ENCODE measurements at places on chromosomes 7 and 10.

DNA sequence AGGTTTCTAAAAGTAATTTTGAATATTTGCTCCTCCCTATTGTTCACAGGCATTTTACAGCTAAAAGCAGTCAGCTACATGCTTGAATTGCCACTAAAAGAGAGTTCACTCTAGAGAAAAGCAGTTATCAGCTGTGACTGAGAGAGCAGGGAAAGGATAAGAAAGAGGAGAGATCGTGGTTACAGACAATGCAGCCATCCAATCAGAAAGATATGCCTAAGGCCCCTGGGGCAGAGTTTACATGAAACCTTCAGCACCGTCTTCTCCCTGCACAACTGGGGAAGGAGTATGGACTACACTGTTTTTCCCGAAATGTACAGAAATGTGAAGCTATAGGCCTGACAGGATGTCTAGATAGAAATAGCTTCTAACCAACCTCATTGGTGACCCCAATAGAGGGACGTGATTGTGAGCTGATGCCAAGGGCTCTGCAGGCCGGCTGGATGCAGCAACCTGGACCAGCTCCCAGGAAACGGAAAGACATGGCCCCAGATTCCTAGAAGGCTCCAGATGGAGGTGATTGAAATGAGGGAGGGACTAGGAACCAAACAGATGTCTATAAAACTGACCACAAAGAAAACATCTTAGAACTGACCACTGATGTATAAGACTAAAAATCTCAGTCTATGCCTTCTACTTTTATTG lies 3.2 kb upstream of the VSTM4 start:
- no peaks in the 10 kb centered on the region for H3K36me3 ChIP-seq
- peaks cover 5% of the 10 kb centered on the region for H3K4me1 ChIP-seq
- peaks cover 27% of the 10 kb centered on the region for H3K27me3 ChIP-seq

- H3K36me3 ChIP-seq, result peaks cover 2% of the 10 kb centered on the region
- peak overlapping the region; percentile 1 for H3K27ac ChIP-seq
- H3K27me3 ChIP-seq, result no peaks in the 10 kb centered on the region
- DNase-seq, result peak; percentile 3
- peak overlapping the region; percentile 0 for H3K4me3 ChIP-seq
Measured at GRCh38 chr10:381805-382204, 246.6 kb downstream of the ZMYND11 start.

- H3K36me3 ChIP-seq, result peaks cover 3% of the 10 kb centered on the region
- no peaks in the 10 kb centered on the region for H3K27me3 ChIP-seq
- no peak overlapping the region for H3K27ac ChIP-seq
- H3K4me1 ChIP-seq, result peaks cover 17% of the 10 kb centered on the region
Measured at GRCh38 chr10:45552476-45552875, 120.1 kb downstream of the ZFAND4 start.

GRCh38 chr10:95096143-95096542 lies 26.8 kb upstream of the CYP2C8 start:
- H3K4me1 ChIP-seq, result no peaks in the 10 kb centered on the region
- no peaks in the 10 kb centered on the region for H3K27me3 ChIP-seq
- no peaks in the 10 kb centered on the region for H3K36me3 ChIP-seq
- H3K27ac ChIP-seq, result no peak overlapping the region

DNA sequence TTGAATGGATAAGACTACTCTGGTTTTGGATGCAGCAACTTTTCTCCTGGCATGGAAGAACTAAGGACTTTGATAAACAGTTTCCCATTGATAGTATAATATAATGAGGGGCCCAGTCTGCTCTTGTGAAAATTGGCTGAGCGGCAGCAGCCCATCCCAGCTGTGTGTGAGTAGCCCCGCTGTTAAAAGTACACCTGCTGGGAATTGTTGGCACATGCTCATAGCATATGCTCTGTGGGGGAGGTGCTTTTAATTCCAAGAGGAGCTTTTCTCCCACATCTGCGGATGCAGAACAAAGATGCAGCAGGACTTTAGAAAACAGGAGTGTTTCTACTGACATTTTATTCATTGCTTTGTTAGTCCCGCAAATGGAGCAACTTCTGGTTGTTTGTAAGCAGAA lies 19.0 kb downstream of the SRI start:
- peaks cover 15% of the 10 kb centered on the region for H3K4me1 ChIP-seq
- H3K27me3 ChIP-seq, result no peaks in the 10 kb centered on the region
- H3K27ac ChIP-seq, result no peak overlapping the region
- peaks cover 29% of the 10 kb centered on the region for H3K36me3 ChIP-seq
- H3K4me3 ChIP-seq, result no peak overlapping the region

- no peak overlapping the region for H3K4me3 ChIP-seq
- H3K36me3 ChIP-seq, result no peaks in the 10 kb centered on the region
Measured at GRCh38 chr7:84697506-84697905, 489.4 kb downstream of the SEMA3D start.

DNA sequence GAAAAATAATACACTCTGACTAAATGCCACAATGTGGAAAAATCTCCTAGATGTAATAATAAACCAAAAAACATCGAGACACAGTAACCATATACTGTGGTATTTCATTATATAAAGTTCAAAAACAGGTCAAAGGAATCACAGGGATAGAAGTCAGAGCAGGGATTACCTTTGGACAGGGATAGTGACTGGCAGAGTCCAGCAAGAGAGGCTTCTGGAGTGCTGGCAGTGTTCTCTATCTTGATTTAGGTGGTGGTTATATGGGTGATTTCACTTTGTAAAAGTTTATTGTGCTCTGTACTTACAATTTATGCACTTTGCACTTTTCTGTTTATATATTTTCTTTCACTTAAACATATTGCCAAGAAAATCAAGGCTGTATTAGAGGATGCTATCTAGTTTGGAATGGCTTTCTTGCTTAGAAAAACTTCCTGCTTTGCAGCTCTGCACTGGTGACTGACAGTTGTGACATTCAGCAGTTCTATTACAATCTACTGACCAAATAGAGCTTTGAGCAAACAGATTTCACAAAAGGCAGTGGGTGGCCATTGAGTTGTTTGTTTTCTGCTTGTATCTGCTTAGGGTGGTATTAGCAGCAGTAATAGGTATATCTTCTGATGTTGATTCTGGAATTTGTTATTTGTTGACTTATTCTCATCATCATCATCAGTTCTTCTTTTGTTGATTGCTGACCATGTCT lies 263.6 kb upstream of the LRGUK start:
- no peak overlapping the region for H3K4me3 ChIP-seq
- H3K4me1 ChIP-seq, result no peaks in the 10 kb centered on the region
- no peak for DNase-seq

GRCh38 chr7:88306590-88307048 lies at the start of gene STEAP4:
TSS of gene STEAP4 (minus strand) at chr7:88306894. CDS start at chr7:88284269, 22,625 bp downstream.
- H3K4me1 ChIP-seq, result peaks cover 2% of the 10 kb centered on the region
- DNase-seq, result peak; percentile 4
- peaks cover 29% of the 10 kb centered on the region for H3K27me3 ChIP-seq
- no peak within 1 kb of the TSS for H3K27ac ChIP-seq
- peak within 1 kb of the TSS; percentile 53 for H3K4me3 ChIP-seq
- H3K36me3 ChIP-seq, result no peaks in the 10 kb centered on the region

DNA sequence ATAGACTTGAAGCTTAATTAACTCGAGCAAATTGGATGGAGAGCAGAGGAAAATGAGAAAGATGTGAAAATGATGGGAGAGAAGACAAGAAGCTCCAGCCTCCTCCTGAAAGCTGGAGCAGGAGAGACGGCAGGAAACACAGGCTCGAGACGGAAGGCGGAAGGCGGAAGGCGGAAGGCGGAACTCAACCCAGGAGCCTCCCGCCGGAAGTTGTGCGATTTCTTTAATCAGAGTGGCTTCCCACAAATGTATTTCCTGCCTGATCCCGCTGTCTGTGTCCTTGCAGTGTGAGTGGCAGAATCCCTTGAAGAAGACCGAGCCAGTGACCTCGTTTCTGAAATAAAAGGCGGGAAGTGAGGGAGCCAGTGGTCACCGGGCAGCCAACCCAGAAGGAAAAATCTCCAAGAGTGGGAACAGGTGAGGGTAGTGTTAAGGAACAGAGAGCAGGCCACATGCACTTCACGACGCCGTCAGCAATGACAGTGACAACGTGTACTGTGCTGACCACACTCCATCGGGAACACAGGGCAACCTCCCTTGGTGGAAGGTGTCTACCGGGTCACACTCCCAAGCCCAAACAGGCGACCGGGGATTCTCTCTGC lies 117.0 kb upstream of the RNF32 start:
- H3K27me3 ChIP-seq, result no peaks in the 10 kb centered on the region
- H3K36me3 ChIP-seq, result no peaks in the 10 kb centered on the region
- no peaks in the 10 kb centered on the region for H3K4me1 ChIP-seq
- no peak for DNase-seq
- no peak overlapping the region for H3K4me3 ChIP-seq

GRCh38 chr10:51080311-51081006 lies 6.2 kb downstream of the PRKG1 start:
- no peak for DNase-seq
- no peaks in the 10 kb centered on the region for H3K36me3 ChIP-seq
- no peak overlapping the region for H3K4me3 ChIP-seq
- H3K27me3 ChIP-seq, result peaks cover 17% of the 10 kb centered on the region
- no peaks in the 10 kb centered on the region for H3K4me1 ChIP-seq

DNA sequence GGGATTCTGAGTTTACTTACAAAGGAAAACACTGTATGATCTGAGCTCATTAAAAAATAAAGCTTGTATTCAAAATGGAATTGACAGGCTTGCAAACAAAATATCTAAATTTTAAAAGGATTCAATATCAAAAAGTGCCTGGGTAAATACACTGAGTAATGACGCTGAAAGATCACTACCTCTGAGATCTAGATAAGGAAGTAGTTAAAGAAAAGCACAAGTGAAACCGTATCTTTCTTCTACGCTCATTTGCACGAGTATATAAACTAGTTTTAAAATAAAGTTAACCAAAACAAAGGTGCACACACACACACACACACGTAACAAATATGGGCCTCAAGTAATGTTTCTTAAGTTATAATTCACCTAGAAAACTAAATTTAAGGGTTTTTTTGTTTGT lies 93.4 kb downstream of the SNX13 start:
- no peaks in the 10 kb centered on the region for H3K27me3 ChIP-seq
- H3K27ac ChIP-seq, result no peak overlapping the region
- H3K36me3 ChIP-seq, result peaks cover 46% of the 10 kb centered on the region
- no peak overlapping the region for H3K4me3 ChIP-seq

GRCh38 chr7:102426268-102427018 lies 6.9 kb upstream of the ORAI2 start:
- H3K4me1 ChIP-seq, result peaks cover 73% of the 10 kb centered on the region
- peak; percentile 80 for DNase-seq
- no peaks in the 10 kb centered on the region for H3K27me3 ChIP-seq

DNA sequence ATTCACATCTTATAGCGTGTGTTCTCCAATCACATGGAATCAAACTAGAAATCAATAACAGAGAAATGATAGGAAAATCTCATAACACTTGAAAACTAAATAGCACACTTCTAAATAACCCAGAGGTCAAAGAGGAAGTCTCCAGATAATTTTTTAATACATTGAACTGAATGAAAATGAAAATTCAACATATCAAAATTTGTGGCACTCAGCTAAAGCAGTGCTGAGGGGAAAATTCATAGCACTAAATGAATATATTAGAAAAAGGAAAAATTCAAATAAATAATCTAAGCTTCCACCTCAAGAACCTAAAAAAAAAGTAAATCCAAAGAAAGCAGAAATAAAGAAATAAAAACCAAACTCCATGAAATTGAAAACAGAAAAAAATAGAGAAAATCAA lies 17.3 kb downstream of the CALML3 start:
- H3K27me3 ChIP-seq, result peaks cover 4% of the 10 kb centered on the region
- H3K27ac ChIP-seq, result no peak overlapping the region
- H3K4me3 ChIP-seq, result no peak overlapping the region
- DNase-seq, result no peak
- peaks cover 3% of the 10 kb centered on the region for H3K36me3 ChIP-seq

DNA sequence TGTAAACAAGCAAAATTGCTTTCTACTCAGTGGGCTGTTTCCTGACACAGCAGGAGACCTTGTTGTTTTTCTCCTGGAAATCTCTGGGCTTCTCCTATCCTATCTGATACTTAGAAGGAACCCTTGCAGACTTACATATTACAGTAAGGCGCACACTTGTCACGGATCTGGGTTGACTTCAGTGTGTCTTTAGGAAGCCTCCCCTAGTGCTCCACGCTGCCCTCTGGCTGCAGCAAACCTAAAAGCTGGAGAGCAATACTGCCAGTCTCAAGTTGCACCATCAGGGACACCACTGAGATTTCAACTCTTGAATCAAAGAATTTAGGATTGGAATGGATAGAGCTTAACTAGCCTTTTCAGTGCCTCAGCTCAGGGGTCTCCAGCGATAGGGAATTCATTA lies 495.3 kb downstream of the LRMDA start:
- H3K27ac ChIP-seq, result no peak overlapping the region
- H3K4me1 ChIP-seq, result no peaks in the 10 kb centered on the region
- DNase-seq, result no peak
- H3K4me3 ChIP-seq, result no peak overlapping the region
- H3K27me3 ChIP-seq, result peaks cover 10% of the 10 kb centered on the region

DNA sequence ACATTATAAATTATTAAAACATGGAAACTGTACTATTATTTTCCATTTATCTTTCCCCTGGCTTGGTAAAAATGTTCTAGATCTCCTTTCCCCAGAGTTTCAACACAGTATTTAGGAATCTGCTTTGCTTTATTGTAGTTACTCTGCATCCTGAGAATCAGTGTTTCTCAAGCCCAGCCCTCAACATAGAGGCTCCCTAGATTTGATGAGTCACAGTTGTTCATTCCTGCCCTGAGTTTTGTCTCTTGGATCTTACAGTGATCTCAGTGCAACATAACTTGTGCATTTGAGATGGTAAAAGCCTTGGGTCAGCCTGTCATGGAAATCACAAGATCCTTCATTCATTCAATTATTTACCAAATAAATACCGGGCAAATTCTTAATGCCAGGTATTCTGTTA lies 63.0 kb downstream of the VAX1 start:
- H3K4me3 ChIP-seq, result no peak overlapping the region
- peaks cover 4% of the 10 kb centered on the region for H3K27me3 ChIP-seq
- H3K27ac ChIP-seq, result no peak overlapping the region
- H3K4me1 ChIP-seq, result no peaks in the 10 kb centered on the region
- DNase-seq, result no peak

GRCh38 chr7:141436575-141437075 lies 114.6 kb upstream of the AGK start:
- peaks cover 7% of the 10 kb centered on the region for H3K27me3 ChIP-seq
- no peaks in the 10 kb centered on the region for H3K4me1 ChIP-seq
- no peak for DNase-seq
- no peaks in the 10 kb centered on the region for H3K36me3 ChIP-seq

- no peaks in the 10 kb centered on the region for H3K36me3 ChIP-seq
- no peak for DNase-seq
- no peak overlapping the region for H3K27ac ChIP-seq
- no peaks in the 10 kb centered on the region for H3K27me3 ChIP-seq
Measured at GRCh38 chr7:125099519-125099918, 169.9 kb upstream of the POT1 start.

GRCh38 chr10:112960151-112960681 lies 10.2 kb downstream of the TCF7L2 start:
- H3K27ac ChIP-seq, result no peak overlapping the region
- peaks cover 31% of the 10 kb centered on the region for H3K4me1 ChIP-seq
- no peaks in the 10 kb centered on the region for H3K36me3 ChIP-seq
- DNase-seq, result no peak
